ENCODE measurements at places on chromosomes 7 and 10.

DNA sequence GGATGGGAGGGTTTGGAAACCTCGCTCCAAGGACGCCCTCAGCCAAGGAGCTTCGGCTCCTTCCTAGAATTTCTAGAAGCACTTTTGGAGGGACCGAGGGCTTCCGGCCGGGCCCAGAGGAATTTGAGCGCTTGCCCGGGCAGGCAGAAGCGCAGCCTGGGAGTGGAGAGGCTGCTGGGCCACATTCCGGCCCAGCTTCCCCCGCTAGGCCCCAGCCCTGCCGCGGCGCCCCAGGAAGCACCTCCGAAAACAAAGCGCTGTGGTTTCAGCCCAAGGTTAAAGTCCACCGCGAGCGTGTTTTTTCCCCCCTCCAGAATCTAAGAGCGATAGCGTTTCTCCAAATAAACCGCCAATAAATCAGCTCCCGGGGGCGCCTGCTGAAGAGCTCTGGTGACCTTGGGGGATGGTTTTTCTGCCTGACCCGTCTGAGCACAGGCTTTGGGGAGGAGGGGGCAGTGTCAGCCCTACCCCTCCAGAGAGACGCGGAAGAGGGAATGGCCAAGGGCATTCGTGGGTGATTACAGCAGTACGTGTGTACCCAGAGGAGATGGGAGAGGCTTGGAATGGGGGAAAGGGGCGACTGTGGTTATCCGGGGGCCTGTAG is 5.7 kb upstream of the TNRC18 start:
- peak; percentile 51 for DNase-seq
- H3K27me3 ChIP-seq = no peaks in the 10 kb centered on the region
- no peaks in the 10 kb centered on the region for H3K36me3 ChIP-seq
- H3K4me3 ChIP-seq = no peak overlapping the region

GRCh38 chr10:83886871-83887270 is 252.4 kb upstream of the GHITM start:
- no peaks in the 10 kb centered on the region for H3K27me3 ChIP-seq
- H3K4me1 ChIP-seq = no peaks in the 10 kb centered on the region
- H3K4me3 ChIP-seq = no peak overlapping the region
- H3K27ac ChIP-seq = no peak overlapping the region
- no peak for DNase-seq
- no peaks in the 10 kb centered on the region for H3K36me3 ChIP-seq

- no peak overlapping the region for H3K27ac ChIP-seq
- no peaks in the 10 kb centered on the region for H3K27me3 ChIP-seq
- H3K4me1 ChIP-seq = no peaks in the 10 kb centered on the region
- H3K36me3 ChIP-seq = no peaks in the 10 kb centered on the region
- H3K4me3 ChIP-seq = no peak overlapping the region
- DNase-seq = no peak
Observed at GRCh38 chr10:54091237-54091636, 709.8 kb downstream of the PCDH15 start.

- no peak overlapping the region for H3K4me3 ChIP-seq
- no peak for DNase-seq
- H3K27me3 ChIP-seq = no peaks in the 10 kb centered on the region
- no peaks in the 10 kb centered on the region for H3K4me1 ChIP-seq
- H3K36me3 ChIP-seq = no peaks in the 10 kb centered on the region
Observed at GRCh38 chr7:47890125-47890524, 58.1 kb downstream of the PKD1L1 start.

DNA sequence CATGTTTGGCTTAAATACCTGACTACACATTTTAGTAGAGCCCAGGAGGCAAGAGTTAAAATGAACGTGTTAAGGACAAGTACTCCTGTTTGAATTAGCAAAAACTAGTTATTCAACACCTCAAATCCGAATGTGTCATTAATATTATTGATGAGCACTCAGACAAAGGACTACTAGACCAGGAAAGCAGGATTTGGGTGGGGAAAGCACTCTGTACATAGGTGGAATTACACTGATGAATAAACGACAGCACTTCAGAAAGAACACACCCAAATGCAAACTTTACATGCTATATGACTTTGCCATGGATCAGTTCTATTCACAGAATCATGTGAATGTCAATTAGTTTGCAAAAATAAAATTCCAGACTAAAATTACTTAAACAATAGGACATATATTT is 95.1 kb upstream of the CAV2 start:
- H3K4me1 ChIP-seq = no peaks in the 10 kb centered on the region
- no peak for DNase-seq
- no peak overlapping the region for H3K4me3 ChIP-seq

- H3K27me3 ChIP-seq = no peaks in the 10 kb centered on the region
- no peaks in the 10 kb centered on the region for H3K36me3 ChIP-seq
- H3K27ac ChIP-seq = peak overlapping the region; percentile 2
- H3K4me3 ChIP-seq = no peak overlapping the region
- no peak for DNase-seq
Observed at GRCh38 chr7:106313966-106314365, 29.2 kb upstream of the NAMPT start.

DNA sequence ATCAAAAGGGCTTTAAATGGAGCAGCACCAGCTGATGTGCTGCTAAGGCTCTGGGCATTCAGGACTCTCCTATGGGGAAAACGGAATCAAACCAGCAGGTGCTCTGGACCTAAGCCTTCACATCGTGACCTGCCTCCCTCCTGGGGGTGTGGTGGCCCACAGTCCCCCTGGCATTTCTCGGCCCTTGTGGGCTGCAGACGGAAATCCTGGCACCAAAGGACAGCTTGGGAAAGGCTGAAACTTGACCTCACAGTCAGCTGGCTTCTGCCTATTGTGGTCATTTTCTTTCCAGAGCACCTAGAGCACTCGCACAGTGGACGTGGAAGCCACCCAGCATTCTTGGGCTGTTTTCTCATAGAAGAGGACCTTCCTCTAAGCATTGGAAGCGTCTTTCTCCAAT is 74.8 kb downstream of the TPST1 start:
- no peak overlapping the region for H3K4me3 ChIP-seq
- no peaks in the 10 kb centered on the region for H3K27me3 ChIP-seq
- H3K4me1 ChIP-seq = peaks cover 16% of the 10 kb centered on the region
- no peaks in the 10 kb centered on the region for H3K36me3 ChIP-seq
- DNase-seq = no peak

DNA sequence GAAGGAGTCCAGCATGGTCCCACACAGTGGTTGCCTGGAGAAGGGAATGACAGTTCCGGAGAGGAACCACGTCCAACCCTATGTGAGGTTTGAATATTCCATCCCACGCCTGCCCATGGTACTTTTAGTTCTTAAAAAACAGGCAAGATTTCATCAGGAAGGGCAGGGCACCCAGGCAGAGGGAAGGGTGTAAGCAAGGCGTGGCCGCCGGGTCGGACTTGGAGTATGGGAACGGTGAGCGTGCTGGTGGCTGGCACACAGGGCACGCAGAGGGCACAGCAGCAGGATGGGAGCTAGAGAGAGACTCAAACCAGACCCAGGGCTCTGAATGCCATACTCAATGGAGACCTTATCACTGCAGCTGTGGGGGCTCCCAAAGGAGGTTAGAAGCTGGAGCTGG is 34.3 kb downstream of the FAM53B start:
- peaks cover 86% of the 10 kb centered on the region for H3K4me1 ChIP-seq
- H3K27ac ChIP-seq = peak overlapping the region; percentile 95
- DNase-seq = no peak
- no peaks in the 10 kb centered on the region for H3K27me3 ChIP-seq

DNA sequence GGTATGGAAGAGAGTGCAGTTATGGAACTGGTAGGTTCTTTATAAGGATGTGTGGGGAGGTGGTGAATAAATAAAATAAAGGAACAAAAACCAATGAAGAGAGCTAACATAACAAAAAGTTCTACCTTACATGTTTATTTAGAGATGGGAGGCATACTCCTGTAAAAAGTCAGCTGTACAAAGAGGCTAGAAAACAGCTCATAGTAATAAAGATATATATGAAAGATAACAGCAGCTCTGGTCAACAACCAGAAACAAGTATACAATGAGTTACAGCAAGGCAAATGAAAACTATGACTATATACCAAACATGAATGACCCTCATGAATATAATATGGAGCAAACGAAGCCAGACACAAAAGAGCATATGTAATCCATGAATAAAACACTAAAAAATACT is 62.0 kb downstream of the FAM13C start:
- H3K27me3 ChIP-seq = no peaks in the 10 kb centered on the region
- no peak overlapping the region for H3K4me3 ChIP-seq
- no peak overlapping the region for H3K27ac ChIP-seq
- DNase-seq = no peak
- no peaks in the 10 kb centered on the region for H3K36me3 ChIP-seq

DNA sequence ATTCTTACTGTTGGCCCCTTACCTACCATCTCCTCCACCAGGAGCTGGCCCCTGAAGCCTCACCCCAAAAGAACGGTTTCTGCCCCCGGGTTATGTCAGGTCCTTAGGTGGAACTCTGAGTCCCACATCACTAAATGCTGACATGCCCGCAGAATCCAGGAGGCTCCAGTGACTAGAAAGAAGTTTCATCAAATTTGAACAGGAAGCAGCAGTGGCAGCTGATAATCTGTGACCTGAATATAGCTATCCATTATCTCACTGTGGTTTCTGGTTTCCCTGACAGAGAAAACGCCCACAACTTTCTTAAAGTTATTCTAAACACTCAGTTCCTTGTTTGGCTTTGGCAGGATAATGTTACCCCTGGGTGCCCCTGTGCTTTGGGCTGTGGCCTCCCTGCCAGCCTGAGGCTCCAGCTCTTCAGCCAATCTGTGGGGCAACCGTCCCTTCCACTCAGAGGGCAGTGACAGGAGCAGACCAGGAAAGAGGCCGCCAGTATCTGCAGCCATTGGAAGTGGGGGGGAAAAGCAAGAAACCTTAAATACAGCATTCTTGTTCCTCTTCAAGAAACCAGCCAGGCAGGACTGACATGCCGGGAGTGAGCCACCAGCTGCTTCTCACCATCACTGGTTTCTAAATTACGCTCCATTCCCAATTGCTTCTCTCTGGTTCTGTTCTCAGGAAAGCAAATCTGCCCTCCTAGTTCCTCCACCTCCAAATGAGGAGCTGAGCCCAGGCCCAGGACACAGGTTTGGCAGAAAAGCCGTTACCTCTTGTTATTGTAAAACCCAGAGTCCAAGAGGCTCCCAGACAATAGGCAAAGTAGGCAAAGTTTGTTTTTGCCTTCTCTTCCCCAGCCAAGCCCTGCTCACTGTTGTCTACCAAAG is 41.2 kb upstream of the VCL start:
- H3K4me1 ChIP-seq = no peaks in the 10 kb centered on the region
- H3K4me3 ChIP-seq = no peak overlapping the region
- no peaks in the 10 kb centered on the region for H3K36me3 ChIP-seq
- DNase-seq = no peak
- peak overlapping the region; percentile 29 for H3K27ac ChIP-seq
- no peaks in the 10 kb centered on the region for H3K27me3 ChIP-seq

DNA sequence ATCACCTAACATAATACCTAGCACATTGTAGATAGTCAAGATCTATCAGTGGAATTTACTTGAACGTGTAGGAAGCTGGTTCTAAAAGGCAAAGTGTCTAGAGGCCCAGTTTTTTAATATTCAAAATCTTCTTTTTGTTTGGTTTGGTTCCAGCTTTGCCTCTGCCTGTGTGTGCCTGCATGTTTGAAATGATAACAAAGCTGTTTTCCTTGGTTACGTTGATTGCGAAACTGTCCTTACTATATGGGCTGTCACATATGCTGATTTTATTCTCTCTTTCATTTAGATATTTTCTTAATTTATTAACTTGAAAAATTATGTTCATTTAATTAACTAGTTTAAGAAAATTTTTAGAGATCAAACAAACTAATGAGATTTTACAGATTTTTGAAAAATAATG is 237.3 kb downstream of the SEMA3A start:
- no peaks in the 10 kb centered on the region for H3K36me3 ChIP-seq
- H3K27me3 ChIP-seq = no peaks in the 10 kb centered on the region

DNA sequence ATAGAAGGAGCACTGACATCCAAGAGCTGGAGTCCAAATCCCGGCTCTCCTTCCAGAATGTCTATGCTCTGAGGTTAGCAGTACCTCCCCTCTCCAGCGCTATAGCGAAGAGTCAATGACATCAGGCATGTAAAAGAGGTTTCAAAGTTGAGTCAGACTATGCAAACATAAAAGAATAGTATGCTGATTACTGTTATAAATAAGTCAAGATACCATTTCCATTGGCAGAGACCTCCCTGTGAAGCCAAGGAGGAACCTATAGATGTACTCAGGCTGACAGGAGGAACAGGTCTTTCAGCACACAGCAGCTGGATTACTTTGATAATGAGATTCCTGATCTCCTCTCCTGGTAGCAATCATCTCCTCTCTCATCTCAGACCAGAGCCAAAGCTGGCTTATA is 103.9 kb upstream of the EFCAB10 start:
- no peak for DNase-seq
- H3K36me3 ChIP-seq = no peaks in the 10 kb centered on the region
- H3K27me3 ChIP-seq = no peaks in the 10 kb centered on the region
- no peak overlapping the region for H3K4me3 ChIP-seq
- H3K4me1 ChIP-seq = peaks cover 6% of the 10 kb centered on the region

GRCh38 chr10:6889718-6890117 is 309.6 kb upstream of the PRKCQ start:
- H3K4me3 ChIP-seq = no peak overlapping the region
- no peak for DNase-seq
- H3K27me3 ChIP-seq = no peaks in the 10 kb centered on the region
- H3K36me3 ChIP-seq = no peaks in the 10 kb centered on the region
- no peak overlapping the region for H3K27ac ChIP-seq

DNA sequence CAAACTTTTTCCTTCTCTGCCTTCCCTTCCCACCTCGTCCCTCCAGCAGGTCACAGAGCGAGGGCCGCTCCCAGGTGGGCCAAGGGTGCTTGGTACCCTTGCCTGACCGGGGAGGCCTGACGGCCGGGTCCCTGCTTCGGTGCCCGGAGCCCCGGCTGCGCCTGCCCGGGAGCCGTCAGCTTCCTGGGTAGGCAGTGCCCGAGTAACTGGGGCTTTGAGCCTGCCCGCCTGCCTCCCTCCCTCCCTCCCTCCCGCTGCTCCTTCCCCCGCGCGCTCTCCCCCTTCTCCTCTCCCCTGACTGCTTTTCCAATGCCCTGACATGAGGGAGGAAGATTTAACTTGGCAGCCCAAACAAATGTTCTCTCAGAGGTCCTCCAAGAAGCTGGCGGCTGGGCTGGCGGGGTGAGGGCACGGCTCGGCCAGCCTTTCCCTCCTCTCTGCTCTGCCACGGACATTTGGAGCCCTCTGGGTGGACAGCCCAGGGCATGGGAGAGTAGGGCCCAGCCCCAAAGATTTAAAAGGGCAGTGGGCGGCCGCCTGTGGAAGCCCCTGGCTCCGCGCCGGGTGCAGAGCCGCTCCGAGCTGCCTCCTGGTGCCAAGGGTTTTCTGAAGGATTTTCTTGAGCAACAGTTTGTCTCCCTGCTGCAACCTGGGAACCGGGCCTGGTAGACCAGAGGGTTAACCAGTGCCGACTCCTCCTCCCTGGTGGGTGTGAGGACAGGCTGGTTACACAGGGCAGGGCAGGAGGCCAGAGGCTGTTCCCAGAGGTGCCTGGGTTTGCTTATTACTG is 2.0 kb downstream of the ZMIZ1 start:
- H3K4me1 ChIP-seq = peaks cover 52% of the 10 kb centered on the region
- no peaks in the 10 kb centered on the region for H3K36me3 ChIP-seq
- H3K4me3 ChIP-seq = peak overlapping the region; percentile 99
- H3K27ac ChIP-seq = peak overlapping the region; percentile 99

Measured in adrenal gland (tissue), 19 donors.